ENCODE measurements at places on chromosomes 3 and 15.

- DNase-seq = no peak
These were observed 412.3 kb upstream of the TPRG1 start for GRCh38 chr3:188759336-188760005.

DNA sequence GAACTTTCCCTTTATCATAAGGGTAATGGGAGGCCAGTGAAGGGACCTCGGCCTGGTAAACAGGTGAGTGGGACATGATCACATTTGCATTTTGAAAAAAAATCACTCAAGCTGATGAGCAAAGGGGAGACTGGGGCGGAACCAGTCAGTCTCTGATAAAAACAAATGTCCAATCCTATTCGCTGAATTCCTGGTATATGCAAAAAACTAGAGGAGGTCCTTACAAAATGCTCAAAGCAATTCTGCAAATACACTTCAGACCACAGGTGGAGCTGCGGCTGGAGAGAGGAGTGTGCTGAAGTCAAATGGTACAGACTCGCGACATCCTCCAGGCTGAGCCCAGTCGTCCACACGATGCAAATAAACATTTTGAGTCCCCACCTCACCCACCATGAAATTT lies 166.7 kb downstream of the FOXP1 start:
- DNase-seq = no peak

DNA sequence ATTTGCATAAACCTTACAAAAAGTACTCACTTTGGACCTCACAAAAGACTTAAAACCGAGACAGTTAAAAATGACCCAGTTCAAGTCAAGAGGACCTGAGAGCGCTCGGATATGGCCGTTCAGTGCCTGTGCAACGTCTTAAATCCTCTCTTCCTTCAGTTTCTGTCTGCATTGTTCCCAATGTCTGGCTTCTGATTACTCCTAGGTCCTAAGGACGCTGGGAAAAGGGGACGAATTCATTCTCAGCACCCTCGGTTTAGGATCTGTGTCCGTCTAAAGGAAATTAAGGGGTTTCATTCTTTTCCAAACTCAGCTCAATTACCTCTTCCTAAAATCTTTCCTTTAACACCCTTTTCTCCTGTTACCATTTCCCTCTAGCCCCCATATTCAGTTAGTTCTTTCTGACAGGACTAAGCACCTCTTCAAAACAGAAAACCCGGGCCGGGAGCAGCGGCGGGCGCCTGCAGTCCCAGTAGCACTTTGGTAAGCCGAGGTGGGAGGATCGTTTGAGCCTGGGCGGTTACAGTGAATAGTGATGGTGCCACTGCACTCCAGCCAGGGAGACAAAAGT lies 970 bp downstream of the DPPA4 start:
- DNase-seq = no peak

- no peak for DNase-seq
These were observed 8.9 kb downstream of the CCDC13 start for GRCh38 chr3:42764115-42764514.

GRCh38 chr3:108486338-108486737 lies 24.1 kb downstream of the MYH15 start:
- DNase-seq = no peak

DNA sequence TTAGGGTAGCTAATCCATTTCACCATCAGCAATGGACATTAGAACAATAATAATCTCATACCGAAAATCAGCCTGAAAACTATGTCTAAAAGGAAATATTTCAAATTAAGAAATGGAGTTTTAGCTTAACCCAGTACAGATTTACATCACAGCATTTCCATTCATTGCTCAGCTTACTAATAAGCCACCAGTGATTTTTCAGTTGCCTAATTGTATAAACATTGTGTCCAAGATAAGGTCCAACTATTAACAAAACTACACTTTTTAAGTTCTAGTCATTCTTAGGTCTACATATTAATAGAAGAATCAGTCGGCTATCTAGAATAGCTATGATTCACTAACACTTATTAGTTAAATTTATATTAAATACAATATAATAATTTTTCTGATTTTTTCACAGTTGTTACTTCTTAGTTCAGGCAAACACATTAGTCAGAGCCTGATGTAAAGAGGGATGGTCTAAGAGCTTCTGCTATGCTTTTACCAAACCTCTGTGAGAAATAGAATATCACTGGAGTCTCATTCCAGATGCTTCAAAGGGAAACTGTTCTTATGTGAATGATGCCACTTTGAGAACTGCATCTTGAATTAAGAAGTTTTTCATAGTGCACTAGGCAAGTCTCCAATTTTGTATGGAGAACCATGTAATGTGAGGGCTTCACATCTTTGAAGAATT lies 74.1 kb downstream of the CMSS1 start:
- DNase-seq = no peak

- DNase-seq = no peak
These were observed 126.5 kb upstream of the ROPN1 start for GRCh38 chr3:124118397-124118796.

DNA sequence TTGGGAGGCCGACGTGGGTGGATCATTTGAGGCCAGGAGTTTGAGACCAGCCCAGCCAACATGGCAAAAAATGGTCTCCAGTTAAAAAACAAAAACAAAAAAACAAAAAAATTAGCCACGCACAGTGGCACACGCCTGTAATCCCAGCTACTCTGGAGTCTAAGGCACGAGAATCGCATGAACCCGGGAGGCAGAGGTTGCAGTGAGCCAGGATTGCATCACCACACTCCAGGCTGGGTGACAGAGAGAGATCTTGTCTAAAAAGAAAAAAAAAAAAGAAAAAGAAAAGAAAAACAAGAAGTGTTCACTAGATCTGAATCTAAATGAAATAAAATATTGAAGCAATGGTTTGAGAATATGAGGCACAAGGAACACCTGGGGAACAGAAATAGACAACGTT lies 36.7 kb downstream of the SLC9A9 start:
- no peak for DNase-seq
